Left ventricle myocardium superior (tissue), 1 donor: ENCODE measurements at places on chromosomes 3 and 15. TPM values are rescaled to one million over a fixed set of nuclear protein-coding genes. Genes with fewer than 3 reads are reported as not detected.

The RAB6B gene
- 51.6 TPM for total RNA-seq

The FEZF2 gene
- not detected for total RNA-seq

The PTPRG gene
- total RNA-seq: 30.4 TPM

DNA sequence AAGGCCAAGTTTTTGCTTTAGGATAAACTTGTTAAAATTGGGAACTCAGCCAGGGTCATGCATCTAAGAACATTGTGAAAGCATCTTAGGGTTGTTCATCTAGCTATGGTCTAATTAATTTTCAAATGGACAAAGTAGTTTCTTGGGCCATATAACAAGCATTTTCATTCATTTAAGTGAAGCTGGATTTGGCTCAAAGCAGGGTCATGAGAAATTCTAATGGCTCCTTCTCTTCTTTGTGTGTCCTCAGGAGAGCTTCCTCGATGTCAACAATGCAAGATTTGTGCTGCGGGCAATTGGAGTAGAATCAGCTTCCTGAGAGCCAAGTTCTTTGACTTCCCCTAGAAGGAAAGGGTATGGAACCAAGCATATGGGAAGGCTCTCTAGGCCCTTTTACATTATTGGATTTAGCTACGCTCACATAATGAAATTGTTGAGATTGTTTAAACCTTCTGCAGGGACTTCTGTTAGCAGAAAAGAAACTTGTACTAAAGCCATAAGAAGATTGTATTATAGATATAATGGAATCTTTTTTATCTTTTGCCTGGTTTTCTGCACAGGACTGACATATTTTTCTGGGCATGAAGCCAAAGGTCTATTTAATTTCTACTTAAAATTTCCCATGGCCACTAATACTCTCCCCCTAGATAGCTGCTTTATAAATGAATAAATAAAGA, 1.8 kb upstream of the SAMMSON start:
- DNase-seq: no peak

DNA sequence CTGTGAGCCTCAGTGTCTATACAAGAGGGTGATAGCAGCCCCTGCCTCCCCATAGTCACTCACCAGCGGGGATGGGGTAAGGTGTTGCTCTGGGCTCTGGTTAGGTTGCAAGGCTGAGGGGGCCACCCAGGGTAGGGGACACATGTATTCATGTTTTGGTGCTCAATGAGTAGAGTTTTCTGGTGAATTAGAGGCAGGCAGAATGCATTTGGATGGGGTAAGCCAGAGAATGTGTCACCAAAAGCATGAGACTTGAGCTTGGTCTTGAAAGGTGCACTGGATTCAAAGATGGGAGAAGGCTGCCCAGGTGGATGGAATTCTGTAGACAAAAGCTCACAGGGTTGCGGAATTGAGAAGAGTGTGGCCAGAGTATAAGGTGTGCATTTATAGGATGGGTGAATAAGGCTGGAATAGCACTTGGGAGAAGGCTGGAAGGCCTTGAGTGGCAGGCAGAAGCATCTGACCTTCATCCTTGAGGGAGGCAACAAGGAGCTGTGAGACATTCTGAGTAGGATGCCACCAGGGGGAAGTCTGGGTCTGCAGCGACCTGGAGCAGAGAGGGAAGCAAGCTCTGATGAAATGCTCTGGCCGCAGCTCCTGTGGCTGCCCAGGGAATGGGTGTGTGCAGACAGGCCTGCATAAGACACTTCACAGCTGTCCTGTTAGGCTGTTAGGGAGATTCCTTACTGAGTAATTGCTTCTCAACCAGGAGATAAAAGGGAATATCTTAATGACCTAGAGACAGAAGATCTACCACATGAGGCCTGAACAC, 149.6 kb downstream of the CHDH start:
- DNase-seq: no peak

DNA sequence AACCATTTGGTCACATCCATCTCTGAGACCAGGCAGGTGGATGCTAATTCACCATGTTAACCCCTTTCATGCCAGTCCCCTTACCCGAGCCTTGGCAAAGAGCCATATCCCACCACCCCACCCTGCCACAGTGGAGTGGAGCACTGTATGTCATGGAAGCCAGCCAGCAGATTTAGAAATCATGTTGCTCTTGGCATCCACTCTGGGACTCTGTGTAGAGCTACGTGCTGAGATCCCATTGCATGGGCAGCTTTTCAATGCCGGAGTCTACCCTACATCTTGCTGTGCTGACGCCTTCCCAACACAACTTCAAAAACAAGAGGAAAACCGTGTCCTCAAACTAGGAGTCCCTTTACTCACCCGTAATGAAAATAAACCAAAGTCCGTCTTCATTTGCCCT, 131.0 kb downstream of the NTRK3 start:
- DNase-seq: no peak

GRCh38 chr15:60729850-60730458, 251.0 kb upstream of the ICE2 start:
- no peak for DNase-seq
